Psoas muscle (tissue), 8 donors: ENCODE measurements at places on chromosomes 2 and 18. TPM values are rescaled to one million over a fixed set of nuclear protein-coding genes. Genes with fewer than 3 reads are reported as not detected.

RGPD8 gene
- total RNA-seq = 5.9 TPM

CBLN2 gene
- total RNA-seq = not detected

CPS1 gene
- 0.55 TPM for total RNA-seq

- DNase-seq = no peak
Observed at GRCh38 chr2:61887717-61888266, 664 bp downstream of the CCT4 start.

DNA sequence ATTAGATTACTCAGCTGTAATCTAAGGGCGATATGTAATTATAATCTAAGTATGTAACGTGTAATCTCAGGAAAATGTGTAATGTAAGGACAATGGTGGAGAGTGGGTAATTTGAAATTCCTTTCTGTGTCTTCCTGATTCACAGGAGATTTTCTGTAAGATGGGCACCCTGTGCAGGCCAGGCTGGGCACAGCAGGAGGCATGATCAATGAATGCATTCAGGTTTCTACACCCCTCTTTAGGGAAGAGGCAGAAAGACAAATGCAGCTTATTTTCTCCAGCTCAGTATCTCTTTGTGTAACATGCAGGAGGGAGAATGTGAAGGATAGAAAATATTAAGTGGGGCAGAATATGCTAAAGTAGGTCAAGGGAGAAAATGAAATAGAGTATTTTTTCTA lies 320.1 kb downstream of the PIK3C3 start:
- DNase-seq = no peak
